ENCODE measurements at places on chromosomes 5 and 9. TPM values are rescaled to one million over a fixed set of nuclear protein-coding genes. Genes with fewer than 3 reads are reported as not detected.

Gene OR13D1
- polyA plus RNA-seq: not detected

Gene KLHL9
- polyA plus RNA-seq: 18.6 TPM

Gene TSSK1B
- polyA plus RNA-seq: not detected

Gene C5orf58
- polyA plus RNA-seq: not detected

GRCh38 chr5:94690778-94691177, 72.3 kb downstream of the SLF1 start:
- no peak for DNase-seq

- no peak for DNase-seq
These were observed 32.2 kb upstream of the NOTCH1 start for GRCh38 chr9:136577941-136578625.
